ENCODE measurements at places on chromosomes 7 and 10. TPM values are rescaled to one million over a fixed set of nuclear protein-coding genes. Genes with fewer than 3 reads are reported as not detected.

- H3K36me3 ChIP-seq, result peaks cover 18% of the 10 kb centered on the region
- H3K27ac ChIP-seq, result no peak overlapping the region
- H3K27me3 ChIP-seq, result peaks cover 6% of the 10 kb centered on the region
- no peak for DNase-seq
- H3K4me1 ChIP-seq, result no peaks in the 10 kb centered on the region
Measured at GRCh38 chr10:133109711-133110110, 22.0 kb downstream of the ADGRA1 start.

- H3K27ac ChIP-seq, result no peak overlapping the region
- peaks cover 24% of the 10 kb centered on the region for H3K4me1 ChIP-seq
Measured at GRCh38 chr10:88892222-88892967, 12.3 kb downstream of the STAMBPL1 start.

- H3K36me3 ChIP-seq, result no peaks in the 10 kb centered on the region
- no peak overlapping the region for H3K4me3 ChIP-seq
- peaks cover 5% of the 10 kb centered on the region for H3K4me1 ChIP-seq
- H3K27me3 ChIP-seq, result no peaks in the 10 kb centered on the region
- H3K27ac ChIP-seq, result no peak overlapping the region
Measured at GRCh38 chr10:122513053-122513452, 47.5 kb upstream of the DMBT1 start.

GRCh38 chr10:101032637-101033224 lies 1.7 kb downstream of the SFXN3 start:
- no peak for DNase-seq
- peaks cover 64% of the 10 kb centered on the region for H3K27me3 ChIP-seq
- H3K4me1 ChIP-seq, result peaks cover 26% of the 10 kb centered on the region

GRCh38 chr7:108596560-108596959 lies 26.9 kb downstream of the DNAJB9 start:
- H3K4me1 ChIP-seq, result peaks cover 35% of the 10 kb centered on the region
- no peaks in the 10 kb centered on the region for H3K36me3 ChIP-seq
- H3K27me3 ChIP-seq, result no peaks in the 10 kb centered on the region
- DNase-seq, result no peak

GRCh38 chr10:75403144-75403938 lies 1.8 kb upstream of the ZNF503 start:
- peak; percentile 64 for DNase-seq
- H3K4me1 ChIP-seq, result peaks cover 45% of the 10 kb centered on the region
- H3K36me3 ChIP-seq, result no peaks in the 10 kb centered on the region
- peaks cover 97% of the 10 kb centered on the region for H3K27me3 ChIP-seq
- H3K4me3 ChIP-seq, result peak overlapping the region; percentile 70
- no peak overlapping the region for H3K27ac ChIP-seq

GRCh38 chr7:64867863-64868440 lies 35.1 kb upstream of the ZNF273 start:
- peaks cover 30% of the 10 kb centered on the region for H3K36me3 ChIP-seq
- no peak for DNase-seq
- no peaks in the 10 kb centered on the region for H3K4me1 ChIP-seq
- H3K27ac ChIP-seq, result no peak overlapping the region
- H3K4me3 ChIP-seq, result no peak overlapping the region

Gene MAGI2
- total RNA-seq, result 29.2 TPM

Gene UCMA
- total RNA-seq, result 1.9 TPM

Gene SLC35G1
- 5.3 TPM for total RNA-seq

Gene ADAM12
- 0.22 TPM for total RNA-seq

Gene SLC18A2
- 7.1 TPM for total RNA-seq

Gene NODAL
- 41.1 TPM for total RNA-seq

Measured in WTC11 (cell line).